Upper lobe of left lung (tissue), 6 donors: ENCODE measurements at places on chromosomes 4 and X. TPM values are rescaled to one million over a fixed set of nuclear protein-coding genes. Genes with fewer than 3 reads are reported as not detected.

Gene STPG2
- total RNA-seq = not detected

DNA sequence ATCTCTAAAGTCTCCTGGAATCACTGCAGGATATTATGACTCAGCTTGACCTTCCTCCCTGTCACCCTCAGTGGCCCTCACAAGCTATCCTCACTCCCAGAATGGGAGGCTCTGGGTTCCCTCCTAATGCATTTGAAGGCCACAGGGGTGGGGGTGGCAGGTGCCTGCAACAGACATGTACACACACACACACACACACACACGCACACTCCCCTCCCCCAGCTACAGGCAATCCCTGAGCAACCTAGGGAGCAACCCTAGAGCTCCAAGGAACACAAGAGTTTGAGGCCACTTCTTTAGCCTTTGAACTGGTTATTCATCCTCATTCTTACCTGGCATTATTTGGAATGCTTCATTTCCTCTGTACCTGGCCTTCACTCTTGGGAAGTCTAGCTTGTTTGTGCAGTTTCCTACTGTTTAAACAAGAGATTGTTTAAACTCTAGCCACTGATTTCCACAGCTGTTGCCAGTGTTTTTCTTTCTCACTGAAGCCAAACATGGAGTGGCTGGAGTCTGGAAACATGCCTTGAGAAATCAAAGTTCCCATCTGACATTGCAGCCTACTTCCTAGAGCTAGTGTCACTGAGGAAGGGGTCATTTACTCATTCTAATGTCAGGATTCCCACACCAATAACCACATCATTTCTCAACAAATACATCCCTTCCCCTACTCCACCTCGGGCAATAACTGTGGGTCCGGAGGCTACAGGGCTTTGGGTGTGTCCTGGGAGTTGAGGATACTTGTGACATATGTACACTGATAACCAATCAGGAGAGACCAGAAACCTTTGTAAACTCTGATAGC is 37.7 kb downstream of the MAOA start:
- no peak for DNase-seq

Gene DBET
- total RNA-seq = not detected

GRCh38 chrX:116272861-116273260 is 102.3 kb downstream of the AGTR2 start:
- no peak for DNase-seq

GRCh38 chr4:81565142-81565870 is 93.6 kb upstream of the RASGEF1B start:
- DNase-seq = peak; percentile 73

- peak; percentile 47 for DNase-seq
These were observed 586 bp downstream of the BCAP31 start for GRCh38 chrX:153723351-153724251.

Gene TLR3
- total RNA-seq = 20.0 TPM

DNA sequence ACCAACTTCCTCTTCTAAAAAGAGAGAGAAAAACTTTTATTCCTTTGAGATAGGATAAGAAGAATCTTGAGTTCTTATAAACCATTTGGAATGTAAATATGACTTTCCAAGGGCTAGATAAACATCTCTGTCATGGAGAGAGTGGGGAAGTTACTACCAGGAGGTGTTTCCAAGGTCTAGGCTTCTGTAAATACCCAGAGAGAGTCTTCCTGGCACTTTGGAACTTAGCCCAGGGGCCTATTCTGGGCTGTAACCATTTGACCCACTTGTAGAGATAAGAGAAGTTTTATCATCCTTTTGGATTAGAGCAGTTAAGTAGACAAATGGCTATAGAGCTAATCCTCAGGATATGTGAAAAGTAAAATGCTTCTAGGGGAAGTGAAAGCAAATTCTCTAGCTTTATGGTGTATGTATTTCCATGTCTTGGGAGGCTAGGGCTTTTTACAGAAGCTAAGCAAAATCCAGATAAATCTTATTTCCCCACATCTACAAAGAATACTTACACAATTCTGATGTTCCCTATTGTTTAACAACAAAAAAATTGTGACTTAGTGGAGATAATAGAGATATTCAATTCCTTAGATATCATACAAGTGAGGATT is 51.1 kb downstream of the MCUB start:
- DNase-seq = no peak

Gene MAGEB1
- total RNA-seq = not detected

DNA sequence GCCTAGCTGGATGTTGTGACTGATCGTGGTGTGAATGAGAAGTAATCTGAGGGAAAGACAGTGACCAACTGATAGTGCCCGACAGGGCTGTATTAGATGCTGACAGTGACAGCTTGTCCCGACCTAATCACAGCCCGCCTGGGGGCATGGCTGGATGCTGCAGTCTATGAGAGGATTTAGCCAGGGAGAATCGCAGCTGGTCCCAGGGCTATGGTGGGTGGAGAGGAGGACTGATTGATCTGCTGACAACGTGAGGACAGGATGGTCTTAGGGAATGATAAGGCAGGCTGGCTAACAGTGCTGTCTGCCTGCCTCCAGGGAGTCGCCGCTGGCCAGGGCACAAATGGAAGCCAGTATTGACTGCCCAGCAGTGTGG is 621 bp upstream of the SUV39H1 start:
- DNase-seq = no peak

- DNase-seq = no peak
These were observed 293.8 kb downstream of the IQCM start for GRCh38 chr4:149521611-149522425.

DNA sequence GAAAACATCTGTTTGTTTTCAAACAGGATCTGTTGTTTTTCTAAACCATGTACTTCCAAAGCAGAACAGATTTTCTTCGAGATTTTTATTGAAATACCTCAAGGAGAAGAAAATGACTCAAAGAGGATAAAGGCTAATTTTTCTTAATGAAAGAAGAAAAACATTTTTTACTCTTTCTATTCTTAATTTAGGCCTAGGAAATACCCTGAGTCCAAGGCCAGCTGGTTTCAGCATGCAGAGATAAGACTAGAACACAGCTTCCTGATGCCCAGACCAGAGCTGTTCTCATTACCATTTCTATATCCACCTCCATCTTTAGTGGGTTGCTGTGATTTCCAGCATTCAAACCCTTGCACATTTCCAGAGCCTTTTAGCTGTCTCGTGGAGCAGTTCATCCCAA is 18.3 kb downstream of the GAB1 start:
- DNase-seq = no peak

GRCh38 chrX:76439188-76439587 is 11.7 kb downstream of the MAGEE1 start:
- DNase-seq = no peak

DNA sequence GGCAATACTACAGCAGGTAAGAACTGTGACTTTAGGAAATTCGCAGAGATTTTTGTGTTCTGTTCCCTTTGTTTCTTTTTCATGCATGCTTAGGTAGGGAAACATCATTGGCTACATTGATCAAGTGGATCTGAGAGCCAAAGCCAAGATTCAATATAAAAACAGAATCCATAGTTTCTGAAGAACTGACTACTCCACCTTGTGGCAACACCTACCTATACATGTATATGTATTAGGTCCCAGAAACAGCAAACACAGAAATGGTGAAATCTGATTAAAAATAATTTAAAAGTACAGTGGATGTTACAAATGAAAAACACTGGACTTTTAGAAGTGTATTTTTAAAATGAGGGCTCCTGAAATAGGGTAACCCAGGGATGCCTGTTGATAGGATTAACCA is 322.6 kb upstream of the MAOA start:
- DNase-seq = no peak

DNA sequence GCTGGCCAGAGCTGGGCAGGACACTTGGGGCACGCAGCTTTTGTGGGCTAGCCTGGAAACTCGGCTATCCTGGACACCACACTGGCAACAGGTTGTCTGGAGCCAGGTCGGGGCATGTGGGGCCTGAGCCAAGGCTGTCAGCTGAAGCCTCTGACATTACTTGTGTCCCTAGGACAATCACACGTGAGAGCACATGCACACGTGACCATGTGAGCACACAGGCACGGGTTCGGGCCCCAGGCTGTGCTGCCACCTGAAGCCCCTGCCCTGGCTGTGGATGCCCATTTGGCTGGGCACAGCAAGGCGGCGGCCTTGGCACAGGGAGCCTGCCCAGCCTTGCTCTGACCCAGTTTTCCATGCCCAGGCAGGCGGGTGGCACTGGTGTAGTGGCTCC is 8.7 kb upstream of the FGFR3 start:
- DNase-seq = no peak

- no peak for DNase-seq
These were observed 40.4 kb upstream of the DDX53 start for GRCh38 chrX:22959204-22959920.

- DNase-seq = no peak
These were observed 219.6 kb downstream of the GRXCR1 start for GRCh38 chr4:43112139-43112538.

DNA sequence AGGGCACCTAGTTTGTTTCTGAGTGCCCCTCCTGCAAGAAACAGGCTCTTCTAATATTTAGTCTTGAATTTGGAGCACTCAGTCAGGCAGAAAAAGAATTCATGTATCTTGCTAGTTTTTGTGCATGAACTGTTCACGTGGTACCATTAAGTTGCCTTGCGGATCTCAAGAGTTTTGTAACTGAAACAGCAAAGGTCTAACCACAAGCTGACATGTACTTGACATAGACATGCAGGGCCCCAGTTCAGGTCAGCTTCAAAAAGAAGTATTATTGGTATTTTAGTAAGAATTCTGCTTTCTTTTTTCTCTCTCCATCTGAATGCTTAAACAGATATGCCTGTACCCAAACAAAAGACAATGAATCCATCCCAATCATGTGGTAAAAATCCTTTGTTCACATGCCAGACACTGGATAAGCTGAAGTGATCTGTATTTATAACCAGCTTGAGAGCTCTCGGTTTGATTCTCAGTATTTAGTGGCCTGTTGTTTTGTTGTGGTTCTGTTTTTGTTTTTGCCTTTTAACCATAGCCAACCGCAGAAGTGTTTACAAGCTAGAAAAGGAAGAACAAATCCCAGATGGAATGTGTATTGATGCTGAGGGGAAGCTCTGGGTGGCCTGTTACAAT is 13.0 kb downstream of the RGN start:
- DNase-seq = no peak

DNA sequence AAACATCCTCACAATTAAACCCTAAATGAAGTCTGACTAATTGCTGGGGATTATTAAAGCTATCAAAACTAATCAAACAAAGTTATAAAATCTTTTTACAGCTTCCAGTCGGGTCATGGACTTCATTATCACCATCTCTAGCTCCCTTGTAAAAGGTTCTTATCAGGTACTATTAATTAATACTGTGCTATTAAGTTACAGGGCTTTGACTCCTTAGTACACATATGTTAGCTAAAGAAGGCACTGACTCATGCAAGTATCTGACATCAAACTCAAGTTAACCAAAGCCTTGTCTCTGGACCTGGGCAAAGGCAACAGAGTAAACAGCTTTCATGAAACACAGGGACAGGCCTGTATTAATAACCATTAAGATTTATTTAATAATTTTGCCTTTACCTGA is 7.9 kb upstream of the ADH4 start:
- no peak for DNase-seq

DNA sequence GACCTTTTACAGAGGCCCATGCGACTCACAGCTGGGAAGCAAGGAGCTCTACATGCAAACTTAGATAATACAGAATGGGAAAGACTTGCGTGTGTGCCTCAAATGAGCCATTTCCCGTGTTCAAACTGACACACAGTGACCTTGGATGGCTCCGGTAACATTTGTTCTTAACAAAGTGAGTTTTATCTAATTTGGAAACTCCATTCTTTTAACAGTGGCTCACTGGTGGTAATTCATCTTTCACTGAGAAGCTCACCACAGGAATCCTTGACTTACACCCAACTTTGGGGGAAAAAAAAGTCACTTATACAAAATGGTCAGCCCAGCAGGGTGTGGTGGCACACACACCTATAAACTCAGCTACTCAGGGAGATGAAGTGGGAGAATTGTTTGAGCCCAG is 190.6 kb downstream of the LDB2 start:
- no peak for DNase-seq

DNA sequence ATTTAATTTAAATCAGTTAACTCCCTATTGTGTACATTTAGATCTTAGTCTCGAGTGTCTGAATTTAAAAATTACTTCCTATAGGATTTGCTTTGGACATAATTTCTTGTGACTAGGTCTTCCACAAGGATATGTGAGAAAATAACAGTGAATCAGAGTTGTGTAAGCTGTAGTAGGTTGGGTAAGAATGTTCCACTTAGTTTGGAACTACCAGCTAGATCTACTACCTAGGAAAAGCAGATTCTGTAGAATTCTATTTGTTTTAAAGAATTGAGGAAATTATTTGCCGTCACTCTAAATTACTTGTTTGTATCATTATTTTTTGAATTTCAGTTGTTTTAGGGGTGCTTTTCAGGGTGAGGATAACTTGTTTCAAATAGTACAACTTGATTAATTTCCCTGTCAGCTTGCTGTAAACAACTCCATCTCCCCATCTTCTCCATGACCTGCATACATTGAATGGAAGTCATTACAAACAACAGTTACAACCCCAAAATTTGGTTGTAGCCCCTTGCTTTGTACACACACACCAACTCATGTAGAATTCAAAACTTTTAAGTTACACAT is 1.3 kb downstream of the MTHFD2L start:
- no peak for DNase-seq

GRCh38 chr4:147025042-147025441 is 79.4 kb upstream of the TTC29 start:
- DNase-seq = no peak

DNA sequence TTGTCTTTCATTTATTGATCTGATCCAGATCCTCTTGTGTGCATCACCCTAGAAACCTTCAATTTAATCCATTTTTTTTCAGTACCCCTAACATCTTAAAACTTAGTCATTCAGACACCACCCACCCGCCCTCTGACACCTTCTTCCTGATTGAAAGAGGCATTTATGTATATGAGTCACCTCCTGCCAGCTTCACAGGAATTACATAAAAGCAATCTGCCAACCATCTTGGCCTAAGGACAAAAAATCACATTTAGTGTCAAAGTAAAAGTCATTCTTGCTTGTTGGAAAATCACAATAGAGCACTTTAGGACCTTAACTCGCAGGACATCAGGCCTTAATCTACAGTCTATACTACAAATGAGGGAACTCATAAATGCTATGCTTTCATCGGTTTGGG is 52.1 kb downstream of the NDST3 start:
- no peak for DNase-seq

Gene TKTL2
- not detected for total RNA-seq

Gene THOC2
- 229 TPM for total RNA-seq

Gene SSX3
- not detected for total RNA-seq

Gene ZNF711
- 0.49 TPM for total RNA-seq
